ENCODE measurements at places on chromosomes 7 and 10.
A peak's percentile ranks its signal among the peaks of the same experiment; 100 is the strongest.

DNA sequence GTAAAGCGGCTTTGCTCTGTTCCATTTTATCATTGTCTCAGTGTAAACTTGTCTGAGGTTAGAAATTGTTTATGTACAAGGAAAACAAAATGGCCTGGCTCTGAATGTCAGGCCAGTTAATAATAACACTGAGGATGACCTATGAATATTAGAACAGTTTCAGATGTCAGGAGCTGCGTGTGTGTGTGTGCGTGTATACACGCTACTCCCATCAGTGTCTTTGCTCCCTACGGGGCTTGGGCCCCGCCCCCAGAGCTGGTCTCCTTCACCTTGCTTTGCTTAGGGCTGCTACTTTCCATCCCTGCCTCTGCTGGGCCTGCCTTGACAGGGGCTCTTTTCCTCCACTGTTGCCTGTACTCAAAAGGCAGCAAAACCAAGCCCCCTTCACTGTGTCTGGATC, 142.3 kb upstream of the BET1 start:
- DNase-seq, result no peak

DNA sequence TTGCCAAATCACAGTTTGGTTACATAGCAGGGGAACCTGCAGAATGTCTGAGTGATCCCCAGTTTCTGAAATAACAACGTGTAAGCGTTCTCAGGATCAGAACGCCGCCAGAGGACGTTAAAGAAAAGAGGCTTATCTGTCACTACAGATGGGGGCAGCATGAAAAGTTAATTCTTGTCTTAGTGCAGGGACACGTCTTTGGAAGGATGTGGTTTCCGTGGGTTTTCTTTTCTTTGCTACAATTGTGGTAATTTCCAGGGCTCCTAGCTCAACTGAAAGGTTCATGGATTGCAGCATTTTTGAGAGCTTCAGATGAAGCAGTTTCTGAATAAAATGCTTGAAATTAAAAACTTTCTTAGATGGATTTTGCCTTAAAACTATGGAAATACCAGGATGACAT, 106.6 kb downstream of the PRKCQ start:
- DNase-seq, result no peak

GRCh38 chr10:43208147-43209073, 58.5 kb downstream of the RASGEF1A start:
- DNase-seq, result peak; percentile 50

GRCh38 chr10:15313047-15313446, 58.0 kb downstream of the FAM171A1 start:
- no peak for DNase-seq

- DNase-seq, result no peak
Measured at GRCh38 chr10:124342136-124342820, 76.4 kb downstream of the OAT start.

GRCh38 chr7:71480791-71481190, 348.8 kb downstream of the GALNT17 start:
- no peak for DNase-seq

DNA sequence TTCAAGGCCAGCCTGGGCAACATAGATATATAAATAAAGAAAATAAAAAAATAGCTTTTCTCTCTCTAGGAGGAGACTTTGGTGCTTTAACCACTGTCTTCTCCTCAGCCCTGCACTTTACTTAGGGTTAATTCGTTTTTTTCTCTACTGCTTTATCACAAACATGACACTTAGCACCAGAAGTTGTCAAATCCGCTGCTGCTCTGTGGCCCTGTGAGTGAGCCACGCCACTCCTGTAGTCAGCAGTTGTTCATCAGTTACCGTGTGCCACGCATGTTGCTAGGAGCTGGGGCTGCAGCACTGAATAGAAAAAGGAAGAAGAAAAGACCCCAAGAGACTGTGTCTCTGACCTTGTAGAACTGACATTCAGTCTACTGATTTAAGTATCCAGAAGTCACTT, 232.6 kb downstream of the CELF2 start:
- DNase-seq, result no peak

- DNase-seq, result no peak
Measured at GRCh38 chr7:155452505-155453295, 5.2 kb upstream of the EN2 start.

GRCh38 chr7:141511676-141512396, 39.4 kb upstream of the AGK start:
- peak; percentile 52 for DNase-seq

DNA sequence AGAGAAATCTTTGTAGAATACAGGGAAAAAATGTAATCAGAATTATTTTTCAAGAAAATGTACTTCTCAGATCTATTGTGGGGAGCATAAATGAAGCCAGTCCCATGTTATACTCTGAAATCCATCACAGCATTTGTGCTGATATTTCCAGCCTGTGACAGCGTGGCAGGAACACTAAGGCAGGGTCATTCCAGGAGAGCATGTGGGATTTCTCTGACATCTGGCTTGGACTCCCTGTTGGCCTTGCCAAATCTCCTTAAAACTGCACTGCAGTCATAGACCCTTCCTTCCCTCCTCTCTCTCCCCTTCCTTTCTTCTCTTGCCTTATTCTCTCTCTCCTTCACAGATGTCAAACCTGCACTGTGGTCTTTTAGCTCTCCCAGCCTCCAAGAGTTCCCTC, 6.5 kb upstream of the TSPAN13 start:
- DNase-seq, result no peak
